ENCODE measurements at places on chromosomes 16 and 17. TPM values are rescaled to one million over a fixed set of nuclear protein-coding genes. Genes with fewer than 3 reads are reported as not detected.
A peak's percentile ranks its signal among the peaks of the same experiment; 100 is the strongest.

DNA sequence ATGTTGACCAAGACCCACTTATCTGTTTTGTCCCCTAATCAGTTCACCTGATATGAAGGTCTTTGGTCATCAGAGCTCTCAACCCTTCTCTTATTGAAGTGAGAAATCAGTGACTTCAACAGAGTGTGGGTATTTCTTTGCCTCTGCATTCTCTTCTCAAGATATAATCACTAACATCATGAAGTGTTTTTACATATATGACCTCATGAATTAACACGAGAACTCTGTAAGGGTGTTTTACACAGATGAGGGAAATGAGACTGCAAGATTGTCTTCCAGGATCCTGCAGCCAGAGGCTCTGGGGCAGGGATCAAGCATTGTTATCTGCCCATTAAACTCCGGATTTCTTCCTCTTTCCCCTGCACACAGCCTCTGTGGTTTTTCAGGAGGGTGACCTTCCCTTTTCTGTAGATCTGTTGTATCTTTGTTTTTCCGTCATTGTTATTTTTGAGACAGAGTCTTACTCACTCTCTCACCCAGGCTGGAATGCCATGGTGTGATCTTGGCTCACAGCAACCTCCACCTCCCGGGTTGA is 22.7 kb downstream of the LCMT1 start:
- no peak for DNase-seq

GRCh38 chr16:86681031-86681756 is 102.8 kb downstream of the FOXL1 start:
- peak; percentile 50 for DNase-seq

DNA sequence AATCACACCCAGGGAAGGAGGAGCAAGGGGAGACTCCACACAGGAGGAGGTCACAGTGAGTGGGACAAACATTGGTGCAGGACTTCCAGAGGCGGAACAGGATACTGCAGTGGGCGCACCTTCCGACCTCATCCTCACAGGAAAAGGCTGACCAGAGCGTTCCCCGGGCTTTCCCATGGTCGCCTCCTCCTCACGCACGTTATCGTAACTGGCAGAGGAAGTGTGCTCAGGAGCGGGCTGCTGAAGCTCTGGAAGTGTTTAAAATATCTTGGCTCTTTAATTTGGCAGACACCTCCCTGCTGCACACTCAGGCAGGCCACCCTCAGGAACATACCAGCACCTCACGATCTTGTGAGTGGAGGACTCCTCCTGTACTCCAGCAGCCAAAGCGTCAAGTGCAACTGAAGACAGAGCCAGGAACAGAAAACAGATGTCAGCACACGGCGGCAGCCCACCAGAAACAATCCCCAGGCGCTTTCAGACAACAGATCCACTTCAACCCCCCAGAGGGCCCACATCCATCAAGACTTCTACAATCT is 17.5 kb downstream of the FANCA start:
- DNase-seq: peak; percentile 36

- no peak for DNase-seq
Measured at GRCh38 chr17:3691617-3692067, 4.3 kb downstream of the P2RX5 start.

DNA sequence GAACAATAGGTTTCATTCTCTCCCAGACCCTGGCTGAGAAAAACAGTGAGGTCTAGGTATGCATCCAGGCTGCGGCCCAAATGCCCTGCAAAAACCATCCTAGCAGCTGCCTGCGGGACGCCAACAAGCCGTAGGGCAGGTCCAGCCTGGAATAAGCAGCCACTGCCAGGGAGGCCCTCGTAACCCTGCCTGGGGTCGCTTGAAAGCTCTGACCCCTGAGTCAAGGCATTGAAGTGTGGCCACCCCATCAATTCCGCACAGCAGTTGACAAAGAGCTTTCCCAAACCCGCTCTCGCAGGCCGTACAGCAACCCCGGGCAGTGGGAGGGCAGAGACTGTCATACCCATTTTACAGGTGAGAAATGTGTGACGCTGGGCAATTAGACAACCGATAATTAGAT is 11.1 kb downstream of the TRPV1 start:
- DNase-seq: no peak

DNA sequence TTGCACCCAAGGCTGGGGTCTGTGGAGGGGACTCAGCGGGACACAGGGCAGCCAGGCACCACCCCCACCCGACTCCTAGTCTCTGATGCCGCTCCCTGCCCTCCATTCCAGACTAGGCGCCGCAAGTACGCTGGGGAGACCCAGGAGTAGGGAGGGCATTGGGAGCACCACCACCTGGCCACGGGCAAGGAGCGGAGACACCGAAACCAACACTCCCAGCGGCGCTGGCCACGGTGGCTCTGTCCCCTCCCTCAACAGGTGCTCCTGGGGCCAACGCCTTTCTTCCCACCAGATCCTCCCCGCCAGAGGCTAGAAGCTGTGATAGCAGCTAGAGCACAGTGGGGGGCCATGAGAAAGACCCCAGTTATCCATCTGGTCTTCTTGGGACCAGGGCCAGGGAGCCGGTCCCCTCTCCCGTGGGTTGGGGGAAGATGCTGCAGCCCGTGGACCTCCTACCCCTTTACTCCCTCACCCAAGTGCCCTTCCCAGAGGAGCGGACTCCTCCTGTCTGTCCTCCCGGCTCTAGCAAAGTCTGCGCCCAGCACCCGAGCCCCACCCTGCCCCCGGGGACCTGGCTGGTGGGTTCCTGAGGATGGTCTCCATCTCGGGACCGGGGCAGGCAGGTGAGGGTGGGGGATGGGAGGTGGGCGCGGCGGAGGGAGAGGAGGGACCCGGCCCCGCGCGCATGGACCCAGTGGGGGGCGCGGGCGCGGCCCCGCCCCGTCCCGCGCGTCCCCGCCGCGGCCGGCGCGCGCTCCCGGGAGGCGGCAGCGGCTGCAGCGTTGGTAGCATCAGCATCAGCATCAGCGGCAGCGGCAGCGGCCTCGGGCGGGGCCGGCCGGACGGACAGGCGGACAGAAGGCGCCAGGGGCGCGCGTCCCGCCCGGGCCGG is at the start of gene SYNGR3:
SYNGR3 (plus strand) TSS at position 762 of the 892 bp plus-strand sequence. CDS start 133 bp downstream, outside the sequence.
- DNase-seq: no peak

DNA sequence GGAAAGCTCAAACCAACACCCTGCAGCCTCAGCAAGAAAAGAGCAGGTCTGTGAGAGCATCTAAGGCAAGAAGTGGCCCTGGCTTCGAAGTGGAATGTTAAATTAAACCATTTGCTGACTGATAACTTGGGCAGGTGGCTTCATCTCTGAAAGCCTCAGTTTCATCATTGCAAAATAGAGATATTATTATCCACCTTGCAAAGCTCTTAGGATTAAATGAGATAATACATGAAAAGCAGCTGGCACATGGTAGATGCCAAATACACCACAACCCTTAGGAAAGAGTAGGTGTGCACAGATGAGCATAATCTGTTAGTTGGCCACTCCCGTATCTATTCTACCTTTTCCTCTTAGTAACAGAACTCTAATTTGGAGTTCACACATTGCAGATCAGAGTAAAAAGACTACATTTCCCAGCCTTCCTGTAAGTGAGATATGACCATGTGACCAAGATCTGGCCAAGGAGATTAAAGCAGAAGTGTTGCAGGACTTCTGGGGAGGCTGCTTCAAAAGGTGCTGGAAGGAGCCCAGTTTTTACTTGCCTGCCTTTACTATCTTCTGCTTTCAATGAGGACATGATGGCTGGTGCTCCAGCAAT is 288.7 kb downstream of the SOX9 start:
- DNase-seq: no peak

- DNase-seq: no peak
Measured at GRCh38 chr16:14672403-14672971, 21.6 kb downstream of the PLA2G10 start.

Gene CTRB2
- 2.4 TPM for total RNA-seq

Data from heart right ventricle (tissue), 16 donors.